CD4-positive, alpha-beta T cell treated with Interleukin-15 for 1 hour (primary cell): ENCODE measurements at places on chromosomes 4 and X.

GRCh38 chrX:123291623-123292022 lies 107.5 kb downstream of the GRIA3 start:
- DNase-seq, result no peak

GRCh38 chrX:68659385-68659784 lies 11.9 kb downstream of the STARD8 start:
- no peak for DNase-seq

DNA sequence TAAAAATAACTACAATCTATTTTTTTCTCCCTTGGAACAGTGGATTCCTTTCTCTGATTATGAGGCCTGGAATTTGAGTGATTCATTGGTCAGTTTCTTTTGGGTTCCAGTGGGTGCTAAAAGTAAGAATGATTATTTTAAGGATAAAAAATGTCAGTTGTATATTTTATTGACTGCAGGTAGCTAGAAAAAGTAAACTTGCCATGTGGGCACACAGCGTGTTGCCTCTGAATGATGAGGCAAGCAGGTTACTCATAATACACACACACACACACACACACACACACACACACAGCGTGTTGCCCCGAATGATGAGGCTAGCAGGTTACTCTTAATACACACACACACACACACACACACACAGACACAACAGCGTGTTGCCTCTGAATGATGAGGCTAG lies 13.8 kb downstream of the GALNT7 start:
- DNase-seq, result no peak

- DNase-seq, result no peak
Observed at GRCh38 chr4:1978741-1979476, 29.9 kb downstream of the NELFA start.

- no peak for DNase-seq
Observed at GRCh38 chr4:140308366-140309123, 64.9 kb upstream of the SCOC start.

GRCh38 chr4:94590493-94590892 lies 138.8 kb downstream of the PDLIM5 start:
- no peak for DNase-seq

GRCh38 chr4:182554736-182555135 lies 311.5 kb downstream of the TENM3 start:
- no peak for DNase-seq

DNA sequence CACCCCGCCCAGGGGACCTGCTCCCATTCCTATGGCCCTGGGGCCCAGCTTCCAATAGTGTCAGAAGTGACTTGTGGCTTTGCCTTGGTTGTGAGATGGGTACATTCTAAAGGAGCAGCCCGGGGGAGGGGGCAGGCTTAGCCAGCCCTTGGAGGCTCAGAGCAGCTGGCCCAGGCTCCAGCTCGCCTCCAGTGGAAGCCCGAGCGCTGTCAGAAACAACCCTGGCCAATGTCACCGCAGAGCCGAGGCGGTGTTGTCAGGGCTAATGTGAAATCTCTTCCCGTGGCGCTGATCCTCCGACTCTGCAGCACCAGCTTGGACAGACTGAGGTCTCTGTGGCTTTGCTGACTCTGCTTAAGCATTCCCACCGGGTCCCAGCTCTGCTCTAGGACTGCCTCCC lies 29.2 kb upstream of the ZNF81 start:
- DNase-seq, result no peak

DNA sequence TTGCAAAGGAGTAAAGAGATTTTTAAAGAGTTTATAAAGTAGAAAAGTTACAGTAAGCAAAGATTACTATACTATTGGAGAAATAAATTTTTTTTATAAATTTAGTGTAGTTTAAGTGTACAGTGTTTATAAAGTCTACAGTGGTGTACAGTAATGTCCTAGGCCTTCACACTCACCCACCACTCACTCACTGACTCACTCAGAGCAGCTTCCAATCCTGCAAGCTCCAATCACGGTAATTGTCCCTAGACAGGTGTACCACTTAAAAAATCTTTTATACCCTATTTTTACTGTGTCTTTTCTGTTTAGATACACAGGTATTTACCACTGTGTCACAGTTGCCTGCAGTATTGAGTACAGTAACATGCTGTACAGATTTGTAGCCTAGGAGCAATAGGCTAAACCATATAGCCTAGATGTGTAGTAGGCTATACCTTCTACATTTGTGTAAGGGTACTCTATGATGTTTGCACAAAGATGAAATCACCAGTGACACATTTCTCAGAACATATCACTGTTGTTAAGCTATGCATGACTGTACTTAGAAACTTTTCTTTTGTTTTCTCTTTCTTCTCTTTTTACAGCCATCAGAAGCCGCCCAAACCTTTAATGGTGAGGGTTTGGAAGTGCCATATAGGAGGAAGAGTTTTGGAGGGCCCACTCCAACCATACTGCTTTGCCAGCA lies 11.8 kb upstream of the SH3RF1 start:
- no peak for DNase-seq

DNA sequence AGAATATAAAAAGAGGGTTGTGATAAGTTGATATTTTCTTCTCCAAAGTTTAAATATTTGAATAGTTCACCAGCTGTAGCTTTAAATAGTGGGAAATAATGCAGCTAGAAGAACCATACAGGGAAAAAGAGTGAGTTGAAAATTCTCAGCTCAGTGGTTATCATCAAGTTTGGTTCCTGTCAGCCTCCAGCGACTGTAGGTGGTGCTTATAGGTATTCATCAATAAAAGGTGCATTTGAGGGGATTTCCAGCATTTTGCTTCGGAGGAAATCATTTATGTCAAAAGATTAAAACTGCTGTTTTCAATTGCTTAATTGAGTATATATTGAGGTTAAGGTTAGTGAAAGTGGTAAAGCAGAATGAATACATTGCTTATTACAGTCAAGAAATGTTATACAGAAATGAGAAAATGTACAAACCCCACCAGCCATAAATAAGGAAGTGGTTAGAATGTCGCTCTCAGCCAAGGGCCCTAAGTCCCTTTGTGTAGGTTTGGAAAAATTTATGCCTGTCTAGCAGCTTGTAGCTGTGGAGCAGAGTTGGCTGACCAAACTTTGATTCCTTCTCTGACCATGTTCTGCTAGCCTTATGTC lies 532.9 kb upstream of the FTHL17 start:
- DNase-seq, result no peak

DNA sequence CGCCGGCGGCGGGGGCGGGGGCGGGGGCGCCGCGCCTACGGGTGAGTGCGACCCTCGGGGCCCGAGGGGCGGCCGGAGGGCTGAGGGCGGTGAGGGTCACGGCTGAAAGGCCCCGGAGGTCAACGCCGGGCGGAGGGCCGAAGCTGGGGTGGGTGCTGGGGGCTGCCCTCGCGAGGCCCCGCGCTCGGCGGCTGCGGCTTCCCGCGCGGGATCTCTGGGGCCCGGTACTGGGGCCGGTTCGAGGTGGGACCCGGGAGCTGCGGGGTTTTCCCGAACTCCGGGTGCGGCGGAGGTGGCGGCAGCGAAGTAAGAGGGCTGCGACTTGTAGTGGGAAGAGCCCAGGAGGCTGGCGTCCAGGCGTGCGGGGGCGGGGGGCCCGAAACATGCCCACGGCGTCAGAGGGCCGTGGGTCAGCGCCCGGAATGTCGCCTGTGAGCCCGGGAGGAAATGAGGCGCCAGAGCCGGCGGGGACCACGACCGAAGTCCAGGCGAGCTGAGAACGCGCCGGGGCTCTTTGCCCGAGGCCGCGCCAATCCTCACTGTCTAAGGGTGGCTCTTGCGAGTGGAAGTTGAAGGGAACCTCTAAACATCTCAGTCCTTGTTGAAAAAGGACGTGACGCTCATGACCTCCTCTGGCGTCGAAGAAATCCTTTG lies 407 bp downstream of the IL13RA1 start:
- DNase-seq, result no peak

DNA sequence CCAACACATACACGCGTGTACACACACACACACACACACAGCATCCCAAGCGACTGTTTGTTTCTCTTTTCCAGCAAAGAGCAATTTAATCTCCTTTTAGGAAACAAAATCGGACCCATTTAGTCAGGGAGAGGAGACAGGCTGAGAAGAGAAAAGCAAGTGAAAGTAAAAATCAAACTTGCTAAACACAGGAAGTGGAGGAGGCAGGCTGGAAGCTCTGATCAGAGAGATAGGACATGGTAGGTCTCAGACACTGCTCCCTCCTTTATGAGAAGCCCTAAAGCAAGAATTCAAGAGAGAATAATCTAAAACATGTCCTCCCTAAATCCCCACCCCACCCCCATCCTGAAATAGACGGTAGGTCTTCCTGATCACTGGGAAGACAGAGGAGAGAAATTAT lies 62.3 kb downstream of the GPC3 start:
- no peak for DNase-seq

GRCh38 chrX:108186811-108187210 lies 95.2 kb downstream of the ATG4A start:
- DNase-seq, result no peak

DNA sequence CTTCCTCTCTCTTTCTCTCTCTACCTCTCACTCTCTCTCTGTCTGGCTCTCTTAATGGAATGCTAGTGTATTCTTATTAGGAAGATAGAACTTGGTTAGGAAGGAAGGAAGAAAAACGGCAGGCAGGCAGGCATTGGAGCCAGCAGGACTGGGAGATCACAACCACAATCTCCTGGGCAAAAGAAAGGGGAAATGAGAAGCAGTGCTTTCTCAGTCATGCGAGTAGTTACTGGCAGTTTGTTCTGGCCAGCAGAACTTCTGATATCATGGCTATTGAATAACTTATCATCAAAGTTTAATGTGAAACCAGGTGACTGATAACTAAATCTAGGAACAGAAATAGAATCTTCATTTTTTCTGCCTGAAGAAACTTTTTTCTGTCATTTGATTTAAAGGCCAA lies 60.9 kb upstream of the PAGE1 start:
- DNase-seq, result no peak

DNA sequence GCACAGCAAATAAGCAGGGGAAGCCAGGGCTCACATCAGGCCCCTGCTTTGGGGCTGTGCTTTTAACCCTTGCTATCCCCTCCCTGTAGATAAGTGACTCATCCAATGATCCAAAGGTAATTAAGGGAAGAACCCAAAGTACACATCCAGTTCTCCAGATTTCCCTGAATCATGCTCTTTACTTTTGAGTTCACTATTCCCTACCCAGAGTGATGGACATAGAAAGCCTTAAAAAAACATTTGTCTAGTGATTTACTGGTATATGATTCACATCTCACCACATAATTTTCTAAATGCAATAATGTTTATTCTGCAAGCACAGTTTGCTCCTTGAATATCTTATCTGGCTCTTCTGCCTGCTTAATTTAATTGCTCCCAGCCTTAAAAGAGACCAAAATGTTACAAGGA lies 136.2 kb downstream of the PPP3CA start:
- DNase-seq, result no peak

- no peak for DNase-seq
Observed at GRCh38 chr4:7182616-7183015, 9.7 kb upstream of the SORCS2 start.

DNA sequence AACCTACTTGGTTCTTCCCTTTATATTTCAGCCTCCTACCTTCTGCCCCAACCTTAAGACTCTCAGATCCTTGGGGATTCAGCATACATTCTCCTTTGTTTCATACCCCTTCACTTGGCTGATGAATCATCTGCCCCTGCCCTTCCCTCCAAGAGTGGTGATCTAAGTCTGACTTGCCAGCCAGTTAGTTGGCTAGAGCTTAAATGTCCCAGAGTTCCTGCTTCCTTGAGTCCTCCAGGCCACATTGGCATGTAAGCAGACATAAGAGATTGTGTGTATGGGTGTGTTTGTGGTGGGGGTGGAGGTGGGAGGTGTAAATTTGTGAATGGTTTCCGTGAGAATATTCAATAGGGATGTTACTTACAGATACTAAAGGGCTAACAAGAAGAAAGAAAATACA lies 3.7 kb upstream of the TEX13D start:
- no peak for DNase-seq

GRCh38 chr4:141153751-141154510 lies 20.7 kb upstream of the RNF150 start:
- DNase-seq, result no peak

GRCh38 chrX:109485470-109486340 lies 3.8 kb upstream of the GUCY2F start:
- DNase-seq, result peak; percentile 61

DNA sequence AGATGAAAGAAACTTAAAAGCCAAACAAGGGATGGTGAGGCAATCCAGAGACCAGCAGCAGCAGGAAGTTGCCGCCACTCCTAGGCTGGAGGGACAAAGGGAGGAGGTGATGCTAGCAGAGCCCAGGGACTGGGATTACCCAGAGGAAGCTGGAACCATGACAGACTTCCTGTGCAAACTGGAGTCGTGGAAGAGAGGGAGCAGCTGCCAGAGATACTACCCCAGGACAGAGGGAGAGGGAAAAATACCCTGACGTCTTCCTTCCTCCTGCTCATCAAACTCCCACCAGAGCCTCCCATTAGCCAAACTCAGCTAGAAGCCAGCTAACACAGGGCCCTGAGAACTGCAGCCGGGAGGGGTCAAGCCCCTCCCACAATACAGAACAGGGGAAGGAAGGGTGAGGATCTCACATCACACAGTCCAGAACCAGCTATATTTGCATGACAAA lies 101.2 kb upstream of the KLF3 start:
- no peak for DNase-seq

GRCh38 chr4:89294573-89295269 lies 12.9 kb downstream of the GPRIN3 start:
- DNase-seq, result no peak

DNA sequence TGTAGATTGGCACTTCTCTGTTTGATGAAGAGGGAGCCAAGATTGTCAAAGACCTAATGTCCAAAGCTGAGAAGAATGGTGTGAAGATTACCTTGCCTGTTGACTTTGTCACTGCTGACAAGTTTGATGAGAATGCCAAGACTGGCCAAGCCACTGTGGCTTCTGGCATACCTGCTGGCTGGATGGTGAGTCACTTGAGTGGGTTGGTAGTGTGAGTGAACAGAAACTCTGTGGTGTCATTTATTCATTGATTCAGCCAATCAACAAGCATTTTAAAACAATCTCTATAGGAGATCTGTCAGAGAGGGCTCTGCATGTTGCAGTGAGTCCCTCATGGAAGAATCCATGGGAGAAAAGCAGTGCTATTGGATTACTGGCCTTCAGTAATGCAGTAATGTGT lies 16.3 kb downstream of the TAF9B start:
- no peak for DNase-seq

DNA sequence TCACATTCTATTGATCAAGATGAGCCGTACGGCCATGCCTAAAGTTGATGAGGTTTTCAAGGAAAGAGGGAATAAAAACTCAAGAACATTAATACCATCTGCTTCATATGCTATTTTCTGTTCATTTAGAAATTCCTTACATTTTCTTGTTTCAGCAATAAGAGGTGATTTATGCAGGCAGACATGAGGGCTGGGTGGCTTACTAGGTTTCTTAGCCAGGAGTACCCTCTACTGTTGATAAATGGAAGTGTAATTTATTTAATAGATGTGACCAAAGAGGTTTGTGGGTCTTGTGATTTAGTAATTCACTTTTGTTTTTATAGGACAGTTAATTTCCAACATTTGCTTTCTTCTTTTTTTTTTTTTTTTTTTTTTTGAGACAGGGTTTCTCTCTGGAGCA lies 6.4 kb upstream of the SMIM9 start:
- DNase-seq, result no peak

DNA sequence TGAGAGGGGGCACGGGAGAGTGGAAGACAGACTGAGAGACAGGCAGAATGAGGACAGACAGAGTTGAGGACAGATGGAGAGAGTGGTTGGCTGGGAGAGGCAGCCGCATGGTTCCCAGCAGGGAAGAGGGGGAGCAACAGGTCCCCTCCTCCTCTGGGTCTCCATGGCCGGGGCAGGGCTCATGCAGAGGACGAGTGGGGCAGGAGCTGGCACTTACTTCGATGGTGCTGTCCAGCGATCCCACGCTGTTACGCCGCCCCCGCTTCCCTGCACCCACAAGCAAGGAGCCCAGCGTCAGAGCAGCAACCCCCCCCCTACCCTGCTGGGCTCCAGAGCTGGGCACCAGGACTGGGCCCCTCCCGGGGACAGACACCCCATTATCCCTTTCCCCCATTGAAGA lies 10.6 kb upstream of the KDM5C start:
- DNase-seq, result no peak
